ENCODE measurements at places on chromosomes 5 and 9.
A peak's percentile ranks its signal among the peaks of the same experiment; 100 is the strongest.

DNA sequence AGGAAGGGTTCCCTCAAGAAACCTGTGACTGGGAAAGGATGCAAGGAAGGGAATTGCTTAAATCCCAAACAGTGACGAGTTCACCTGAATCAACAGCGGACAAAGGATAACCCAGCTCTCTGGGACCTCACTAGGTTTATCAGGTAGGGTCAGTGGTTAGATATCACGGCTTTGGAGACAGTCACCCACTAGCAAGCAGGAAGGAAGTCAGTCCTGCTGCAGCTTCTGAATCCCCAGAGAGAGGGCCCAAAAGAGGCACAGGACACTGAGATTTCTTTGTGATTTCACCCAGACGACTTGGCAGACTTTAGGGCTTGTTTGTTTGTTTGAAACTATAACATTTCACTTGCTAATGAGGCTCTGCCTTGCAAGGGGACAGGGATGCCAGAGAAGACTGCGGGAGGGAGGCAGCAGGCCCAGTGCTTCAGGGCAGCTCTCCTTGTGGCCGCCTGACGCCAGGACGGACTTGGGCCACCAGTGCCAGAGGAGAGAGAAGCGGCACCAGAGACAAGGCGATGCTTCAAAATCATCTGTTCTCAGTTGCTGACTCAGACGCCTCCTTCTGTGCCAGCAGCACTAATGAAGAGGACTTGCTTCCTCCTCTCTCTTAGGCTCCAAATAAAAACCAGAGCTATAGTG, 275.6 kb upstream of the SLC30A5 start:
- no peak for DNase-seq

DNA sequence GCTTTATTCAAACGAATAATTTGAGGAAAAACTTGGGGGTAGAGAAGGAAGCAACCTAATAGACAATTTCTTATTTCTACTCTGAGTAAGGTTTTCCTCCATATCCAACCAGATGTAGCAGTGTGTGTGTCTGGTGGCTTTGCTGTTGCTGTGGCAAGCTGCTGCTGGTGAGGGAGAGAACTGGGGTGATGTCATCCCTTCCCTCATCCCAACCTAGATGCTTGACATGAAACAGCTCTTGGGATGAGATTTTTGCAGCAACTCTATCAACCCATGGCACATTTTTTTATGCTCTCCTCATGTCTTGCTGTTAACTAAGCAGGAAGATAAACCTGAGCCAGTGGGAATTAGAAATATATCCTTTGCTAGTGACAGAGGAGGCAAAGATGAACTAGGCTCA, 135.8 kb downstream of the PCSK1 start:
- DNase-seq, result peak; percentile 54

DNA sequence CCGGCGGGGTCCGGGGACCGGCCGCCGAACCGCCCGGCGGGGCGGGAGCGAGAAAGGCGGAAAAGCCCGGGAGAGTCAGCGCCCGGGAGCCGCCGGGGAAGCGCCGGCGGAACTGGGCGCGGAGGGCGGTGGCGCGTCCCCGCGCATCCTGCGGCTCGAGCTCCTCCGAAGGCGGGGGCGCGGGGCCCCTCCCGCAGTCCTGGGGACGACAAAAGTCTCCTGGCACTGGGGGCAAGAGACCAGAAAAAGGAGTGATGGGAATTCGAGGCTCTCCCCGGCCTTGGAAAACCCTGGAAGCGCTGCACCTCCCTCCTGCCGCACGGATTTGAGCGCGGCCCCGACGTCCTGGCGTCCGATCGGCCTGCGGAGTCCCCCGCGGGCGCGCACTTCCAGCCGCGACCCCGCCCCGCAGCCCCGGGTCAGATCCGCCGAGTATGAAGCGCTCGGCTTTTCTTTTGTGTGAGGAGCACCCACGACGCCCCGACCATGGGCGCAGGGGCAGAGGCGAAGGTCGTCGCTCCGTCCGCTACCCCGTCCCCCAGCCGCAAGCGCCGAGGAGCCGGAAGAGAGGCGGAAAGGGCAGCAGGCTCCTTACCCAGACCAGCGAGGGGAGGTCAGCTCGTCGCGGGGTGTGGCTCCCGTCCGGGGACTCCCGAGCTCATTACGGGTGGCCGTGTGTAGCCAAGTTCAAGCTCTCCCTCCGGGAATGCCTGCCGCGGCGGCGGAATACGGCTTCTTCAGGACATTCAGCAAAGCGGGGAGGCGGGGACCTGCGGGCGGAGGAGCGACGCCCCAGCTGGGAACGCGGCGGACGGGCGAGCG, at the start of gene EPB41L4A:
EPB41L4A (minus strand) TSS at position 114 of the 822 bp plus-strand sequence. CDS start 238 bp downstream, outside the sequence.
- no peak for DNase-seq

- no peak for DNase-seq
Observed at GRCh38 chr5:65625743-65626142, 916 bp downstream of the SHLD3 start.

GRCh38 chr9:115764645-115765044, 388.9 kb upstream of the PAPPA start:
- DNase-seq, result no peak

DNA sequence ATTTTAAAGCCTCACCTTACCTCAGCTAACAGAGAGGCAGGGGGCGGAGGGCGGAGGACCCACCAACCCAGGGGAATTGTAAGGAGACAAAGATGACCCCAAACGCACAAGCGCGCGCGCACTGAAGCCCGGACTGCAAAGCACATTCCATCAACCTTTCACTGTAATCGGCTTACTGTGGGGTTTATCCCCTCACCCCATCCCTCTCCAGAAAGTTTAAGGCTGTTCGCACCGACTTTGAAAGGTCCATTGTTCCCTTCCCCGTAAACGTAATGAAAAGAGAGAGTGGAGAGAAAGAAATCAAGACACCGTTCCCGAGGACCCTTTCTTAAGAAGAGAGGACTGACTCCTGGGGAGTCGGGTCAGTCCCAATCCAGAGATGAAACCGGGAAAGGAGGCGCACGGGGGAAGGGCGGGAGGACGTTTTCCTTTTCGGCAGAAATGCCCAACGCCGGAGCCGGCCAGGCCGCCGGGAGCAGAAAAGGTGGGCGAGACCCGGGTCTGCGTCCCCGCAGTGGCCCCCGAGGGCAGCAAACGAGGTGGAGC, 464 bp downstream of the CEMIP2 start:
- no peak for DNase-seq

GRCh38 chr5:132044207-132044606, 16.2 kb upstream of the IL3 start:
- peak; percentile 97 for DNase-seq

DNA sequence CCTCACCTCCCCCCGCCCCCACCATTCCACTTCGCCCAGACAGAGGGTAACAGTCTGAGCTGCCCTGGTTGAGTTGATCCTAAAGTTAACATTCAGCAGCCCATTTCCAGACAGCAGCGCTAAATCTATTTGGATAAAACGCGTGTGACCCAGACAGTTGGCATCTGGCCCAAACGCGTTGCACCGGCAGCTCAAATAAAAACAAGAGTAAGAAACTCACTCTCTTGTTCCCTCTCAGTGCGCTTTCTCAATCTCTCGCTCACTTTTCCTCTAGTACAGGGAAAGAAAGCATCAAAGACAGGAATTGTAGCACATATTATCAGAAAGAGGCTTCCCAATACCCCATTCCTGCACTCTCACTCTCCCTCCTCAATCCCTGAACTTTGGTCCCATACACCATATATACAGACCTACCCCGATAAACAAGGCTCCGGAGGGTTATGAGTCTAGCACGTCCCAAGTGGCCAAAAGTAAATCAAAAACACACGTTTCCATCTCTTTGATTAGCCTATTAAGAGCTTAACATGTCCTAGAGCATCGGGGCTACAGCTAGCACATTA, 1.3 kb downstream of the ADAMTS6 start:
- DNase-seq, result peak; percentile 15

- no peak for DNase-seq
Observed at GRCh38 chr9:28926306-28926705, 1353.0 kb upstream of the C9orf72 start.

GRCh38 chr9:81116340-81117137, 572.8 kb downstream of the TLE1 start:
- no peak for DNase-seq

GRCh38 chr5:180026320-180026719, 45.2 kb downstream of the RNF130 start:
- peak; percentile 54 for DNase-seq

GRCh38 chr5:123157791-123158581, 68.9 kb downstream of the PRDM6 start:
- no peak for DNase-seq

DNA sequence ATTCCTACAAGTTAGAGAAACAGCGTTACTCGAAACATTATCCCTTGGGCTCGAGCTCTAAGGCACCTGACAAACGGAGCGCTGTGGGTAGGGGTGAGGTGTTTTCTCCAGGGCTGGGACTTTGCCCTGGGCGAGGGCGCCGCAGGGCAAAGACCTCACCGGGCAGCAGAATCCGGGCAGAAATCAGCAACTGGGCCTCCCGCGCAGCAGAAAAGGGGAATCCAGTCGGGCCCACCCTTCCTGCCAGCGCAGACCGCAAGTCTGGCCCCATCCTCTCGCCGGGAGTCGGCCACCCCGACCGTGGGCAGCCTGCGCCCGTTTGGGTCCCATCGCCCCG, 430 bp upstream of the MSH3 start:
- DNase-seq, result peak; percentile 7

DNA sequence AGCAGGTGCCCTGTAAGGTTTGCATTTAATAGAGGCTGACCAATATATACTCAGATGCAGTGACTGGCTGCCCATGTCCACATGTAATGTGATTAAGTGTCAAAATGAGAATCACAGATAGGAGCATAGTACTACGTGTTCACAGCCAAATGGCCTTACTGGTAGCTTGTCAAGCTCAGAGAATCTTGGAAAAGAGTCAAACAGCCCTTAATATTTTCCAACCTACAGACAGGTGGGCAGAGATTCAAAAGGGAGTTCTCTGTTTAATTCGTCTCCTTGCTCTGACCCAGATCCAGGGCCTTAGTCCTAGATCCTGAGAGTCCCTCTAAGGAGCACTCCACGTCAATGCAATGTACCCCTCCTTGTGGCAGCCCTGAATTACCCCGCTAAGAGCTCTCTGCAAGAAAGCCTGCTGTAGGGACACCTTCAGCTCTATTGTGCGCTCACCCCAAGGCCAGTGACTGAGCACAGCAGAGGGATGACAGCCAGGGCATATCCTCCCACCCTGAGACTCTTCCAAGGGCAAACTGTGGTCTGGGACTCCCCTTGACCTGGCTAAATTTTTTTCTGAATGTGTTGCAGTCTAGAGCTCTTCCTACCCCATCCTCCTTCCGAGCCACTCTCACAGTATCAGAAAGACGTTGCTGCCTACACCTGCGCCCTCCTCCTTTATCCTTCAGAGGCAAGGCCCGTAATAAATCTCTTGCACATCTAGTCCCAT, 159.2 kb downstream of the SNCAIP start:
- no peak for DNase-seq

DNA sequence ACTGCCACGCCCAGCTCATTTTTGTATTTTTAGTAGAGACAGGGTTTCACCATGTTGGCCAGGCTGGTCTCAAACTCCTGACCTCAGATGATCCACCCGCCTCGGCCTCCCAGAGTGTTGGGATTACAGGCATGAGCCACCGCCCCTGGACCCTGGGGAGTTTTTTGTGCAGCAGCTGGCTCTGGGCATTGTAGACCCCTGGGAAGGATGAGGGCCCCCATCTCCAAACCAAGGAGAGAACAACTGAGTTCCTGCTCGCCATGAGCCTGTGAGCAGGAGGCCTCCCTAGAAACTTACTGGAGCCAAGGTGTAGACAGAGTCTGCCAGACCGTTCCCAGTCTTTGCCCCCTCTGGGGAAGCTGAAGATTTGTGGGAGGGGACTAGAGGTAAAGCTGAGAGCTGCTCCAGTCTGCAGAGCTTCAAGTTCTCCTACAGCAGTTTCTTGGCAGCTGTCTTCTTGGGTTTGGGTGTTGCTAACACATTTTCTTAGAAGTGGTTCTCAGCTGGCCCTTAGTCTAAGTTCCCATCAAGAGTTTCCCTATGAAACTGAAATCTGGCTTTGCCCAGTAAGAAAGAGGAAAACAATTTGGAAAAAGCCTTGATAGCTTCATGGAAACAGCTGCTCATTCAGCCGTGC, 12.4 kb downstream of the NUDT2 start:
- peak; percentile 45 for DNase-seq

GRCh38 chr5:38382898-38383297, 124.5 kb downstream of the EGFLAM start:
- peak; percentile 38 for DNase-seq

- no peak for DNase-seq
Observed at GRCh38 chr9:124041817-124042116, 30.2 kb downstream of the LHX2 start.

- peak; percentile 58 for DNase-seq
Observed at GRCh38 chr5:172503925-172504700, 49.8 kb upstream of the SH3PXD2B start.

DNA sequence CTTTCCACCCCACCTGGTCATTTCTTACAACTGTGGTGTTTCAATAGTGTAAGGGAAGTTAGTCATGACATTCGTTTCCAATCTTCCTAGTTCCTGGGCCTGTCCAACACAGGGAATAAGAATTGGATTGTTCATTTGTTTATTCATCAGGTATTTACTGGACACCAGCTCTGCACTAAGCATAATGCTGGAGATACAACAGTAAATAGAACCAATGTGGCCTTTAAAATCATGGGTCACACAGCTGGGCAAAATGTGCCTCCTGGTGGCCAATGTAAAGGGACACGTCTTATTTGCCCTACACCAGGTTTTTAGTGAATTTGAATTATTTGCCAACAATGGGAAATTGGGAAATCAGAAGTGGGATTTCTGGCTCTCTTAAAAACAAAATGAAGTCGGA, 10.4 kb downstream of the ABLIM3 start:
- peak; percentile 18 for DNase-seq

- DNase-seq, result no peak
Observed at GRCh38 chr9:33133186-33133585, 34.0 kb downstream of the B4GALT1 start.
